ENCODE measurements at places on chromosomes 6 and 20. TPM values are rescaled to one million over a fixed set of nuclear protein-coding genes. Genes with fewer than 3 reads are reported as not detected.

EEF1E1 gene
- total RNA-seq = 35.1 TPM

RTF2 gene
- 62.6 TPM for total RNA-seq

CRISP3 gene
- total RNA-seq = not detected

PKHD1 gene
- not detected for total RNA-seq

FAM229B gene
- total RNA-seq = 4.4 TPM

MYLK2 gene
- total RNA-seq = not detected

FAM83D gene
- total RNA-seq = 37.2 TPM

NKX2-4 gene
- total RNA-seq = not detected

SRMS gene
- total RNA-seq = not detected

AVP gene
- not detected for total RNA-seq

HLA-DMB gene
- not detected for total RNA-seq

C20orf96 gene
- 3.4 TPM for total RNA-seq

Data from placental pericyte (primary cell).